ENCODE measurements at places on chromosomes 1 and 21. TPM values are rescaled to one million over a fixed set of nuclear protein-coding genes. Genes with fewer than 3 reads are reported as not detected.

GRCh38 chr1:14784790-14785773, 186.6 kb downstream of the KAZN start:
- H3K4me3 ChIP-seq = no peak overlapping the region
- no peaks in the 10 kb centered on the region for H3K36me3 ChIP-seq
- H3K27me3 ChIP-seq = peaks cover 30% of the 10 kb centered on the region
- H3K4me1 ChIP-seq = no peaks in the 10 kb centered on the region
- H3K27ac ChIP-seq = no peak overlapping the region

DNA sequence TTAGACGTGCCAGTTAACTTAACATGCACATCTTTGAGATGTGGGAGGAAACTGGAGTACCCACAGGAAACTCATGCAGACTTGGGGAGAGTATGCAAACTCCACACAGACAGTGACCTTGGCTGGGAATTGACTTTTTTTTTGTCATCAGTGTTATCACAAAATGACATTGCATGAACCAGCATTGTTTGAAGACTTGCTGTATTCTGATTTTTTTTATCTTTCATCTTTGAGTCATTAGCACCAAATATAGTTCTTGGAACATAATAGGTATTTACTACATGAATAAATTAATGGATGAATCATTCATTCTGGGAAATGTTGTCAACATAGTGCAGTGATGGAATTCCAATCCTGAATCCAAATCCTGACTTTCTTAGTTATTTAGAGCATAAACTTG, 77.0 kb downstream of the ATF6 start:
- H3K27me3 ChIP-seq = no peaks in the 10 kb centered on the region
- no peaks in the 10 kb centered on the region for H3K36me3 ChIP-seq
- H3K27ac ChIP-seq = no peak overlapping the region
- no peak for DNase-seq
- H3K4me1 ChIP-seq = peaks cover 9% of the 10 kb centered on the region

DNA sequence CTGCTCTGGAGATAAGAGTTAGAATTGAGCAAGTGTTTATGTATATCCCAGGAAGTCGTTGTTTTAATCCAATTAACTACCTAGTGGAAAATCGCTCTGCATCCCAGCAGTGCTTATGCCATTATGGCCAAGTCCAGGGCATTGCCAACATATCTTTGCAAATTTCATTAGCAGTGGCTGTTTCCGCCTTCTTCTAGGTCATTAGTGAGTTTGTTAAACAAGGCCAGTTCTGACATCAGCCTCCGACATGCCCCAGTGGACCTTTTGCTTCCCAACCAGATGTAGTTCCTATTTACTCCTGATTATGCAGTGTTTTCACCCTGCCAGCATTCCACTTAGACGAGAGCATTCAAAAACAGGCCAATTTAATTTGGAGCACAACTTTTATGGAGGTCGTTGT, 106.8 kb upstream of the FAM78B start:
- no peak overlapping the region for H3K4me3 ChIP-seq
- H3K27me3 ChIP-seq = no peaks in the 10 kb centered on the region
- H3K27ac ChIP-seq = no peak overlapping the region
- H3K36me3 ChIP-seq = no peaks in the 10 kb centered on the region
- no peak for DNase-seq

DNA sequence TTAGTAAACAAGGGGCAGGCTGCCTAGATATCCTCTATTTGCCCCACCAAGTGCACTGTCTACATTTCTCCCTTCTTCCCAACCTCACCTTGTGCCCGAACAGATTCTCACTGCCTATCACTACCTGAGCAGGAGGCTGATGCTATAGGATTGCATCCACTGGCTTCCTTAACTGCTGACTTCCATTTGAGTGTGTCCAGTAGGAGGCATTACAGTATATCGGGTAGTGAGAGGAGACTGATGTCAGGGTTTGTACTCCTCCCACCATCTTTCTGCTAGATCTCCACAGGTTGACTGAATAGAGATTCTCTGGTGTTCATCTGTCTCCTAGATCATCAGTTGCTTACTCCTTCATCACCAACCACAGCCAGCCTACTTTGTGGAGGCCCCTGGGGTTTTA, 796.3 kb downstream of the LRRIQ3 start:
- H3K4me3 ChIP-seq = no peak overlapping the region
- no peaks in the 10 kb centered on the region for H3K4me1 ChIP-seq
- H3K27ac ChIP-seq = no peak overlapping the region
- H3K36me3 ChIP-seq = no peaks in the 10 kb centered on the region
- DNase-seq = no peak

The ACTN2 gene
- not detected for total RNA-seq

All from T-helper 17 cell (primary cell).